CD4-positive, alpha-beta T cell (primary cell): ENCODE measurements at places on chromosomes 5 and 9.

GRCh38 chr5:133399247-133399891 lies 213.0 kb downstream of the FSTL4 start:
- no peak for DNase-seq

- no peak for DNase-seq
These were observed 74.3 kb upstream of the STXBP1 start for GRCh38 chr9:127537792-127538191.

- no peak for DNase-seq
These were observed 180.5 kb downstream of the PIK3R1 start for GRCh38 chr5:68395926-68396511.

GRCh38 chr9:134551644-134552348 lies 89.8 kb upstream of the COL5A1 start:
- DNase-seq: no peak

- no peak for DNase-seq
These were observed 466.0 kb upstream of the DAP start for GRCh38 chr5:11227064-11227463.

DNA sequence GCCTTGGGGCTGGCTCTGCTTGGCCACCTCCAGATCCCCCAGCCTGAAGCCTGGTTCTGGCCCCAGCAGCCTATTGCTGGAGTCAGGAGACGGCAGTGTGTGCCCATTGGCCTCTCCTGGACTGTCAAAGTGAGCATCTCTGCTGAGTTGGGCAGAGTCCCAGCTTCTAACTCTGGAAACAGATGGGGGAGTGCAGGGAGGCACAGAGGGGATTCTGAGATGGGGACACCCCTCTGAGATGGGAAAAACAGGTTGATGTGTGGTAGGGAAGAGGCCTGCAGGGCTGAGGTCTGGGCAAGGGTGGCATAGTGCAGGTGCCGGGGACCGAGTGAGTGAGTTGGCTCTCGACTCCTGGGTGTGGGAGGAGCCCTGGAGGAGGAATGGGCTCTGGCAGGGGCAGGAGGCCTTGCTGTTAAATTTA lies 27.5 kb downstream of the PHF2 start:
- no peak for DNase-seq
